Fibroblast of lung (primary cell): ENCODE measurements at places on chromosomes 1 and 21. TPM values are rescaled to one million over a fixed set of nuclear protein-coding genes. Genes with fewer than 3 reads are reported as not detected.

- no peak for DNase-seq
Observed at GRCh38 chr21:32350981-32351380, 41.8 kb downstream of the URB1 start.

DNA sequence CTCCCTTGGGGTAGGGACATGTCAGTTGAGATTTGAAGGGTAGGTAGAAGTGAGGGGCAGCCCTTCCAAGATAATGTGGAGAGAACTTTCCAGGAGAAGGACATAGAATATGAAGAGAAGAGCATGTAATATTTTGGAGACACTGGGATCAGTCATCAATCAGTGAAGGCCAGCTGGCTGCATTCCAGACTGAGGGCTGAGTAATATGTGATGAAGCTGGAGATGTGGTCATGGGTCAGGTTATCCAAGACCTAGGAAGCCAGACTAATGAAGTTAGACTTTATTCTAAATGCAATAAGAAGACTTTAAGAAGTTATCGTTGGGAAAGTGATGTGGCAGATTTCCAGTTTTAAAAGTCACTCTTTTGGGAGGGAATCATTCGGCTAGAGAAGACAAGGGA lies 262.0 kb downstream of the HMCN1 start:
- DNase-seq: peak; percentile 74

GRCh38 chr1:59124166-59124565 lies 172.7 kb upstream of the FGGY start:
- peak; percentile 40 for DNase-seq

GRCh38 chr1:8633741-8634501 lies 183.5 kb downstream of the RERE start:
- no peak for DNase-seq

DNA sequence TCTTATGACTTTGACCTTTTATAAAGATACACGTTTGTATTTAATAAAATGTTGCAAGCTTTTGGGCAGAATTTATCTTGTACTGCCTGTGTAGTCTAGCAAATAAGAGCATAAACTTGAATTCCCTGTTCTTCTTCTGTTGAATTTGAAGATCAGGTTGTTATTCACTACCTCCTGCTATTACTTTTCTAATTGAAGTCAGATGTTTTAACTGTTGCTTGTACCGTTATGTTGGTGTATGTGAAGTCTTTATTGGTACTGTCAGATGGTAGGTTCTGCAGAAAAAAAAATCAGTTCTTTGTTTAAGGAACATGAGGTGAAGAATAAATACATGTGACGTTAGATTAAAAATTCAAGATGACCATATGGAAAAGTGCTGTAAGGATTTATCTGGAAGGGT lies 69.1 kb downstream of the DYRK1A start:
- no peak for DNase-seq

DNA sequence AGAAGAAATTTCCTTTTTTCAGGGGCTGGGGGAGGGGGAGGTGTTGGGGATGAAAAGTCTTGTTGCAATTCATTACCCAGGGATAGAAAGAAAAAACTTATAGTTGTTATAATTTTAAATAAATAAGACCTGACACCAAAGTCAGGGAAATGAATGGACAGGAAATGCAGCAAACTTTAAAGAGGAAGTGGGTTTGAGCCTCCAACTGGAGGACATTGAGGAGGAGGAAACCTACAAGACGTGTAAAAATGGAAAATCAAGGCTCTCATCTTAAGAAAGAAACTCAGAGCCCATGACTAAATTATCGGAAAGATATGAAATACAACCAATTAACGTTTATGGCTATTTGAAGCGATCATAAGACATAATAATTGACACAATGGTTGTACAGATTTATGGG lies 54.4 kb downstream of the NIBAN1 start:
- no peak for DNase-seq

DNA sequence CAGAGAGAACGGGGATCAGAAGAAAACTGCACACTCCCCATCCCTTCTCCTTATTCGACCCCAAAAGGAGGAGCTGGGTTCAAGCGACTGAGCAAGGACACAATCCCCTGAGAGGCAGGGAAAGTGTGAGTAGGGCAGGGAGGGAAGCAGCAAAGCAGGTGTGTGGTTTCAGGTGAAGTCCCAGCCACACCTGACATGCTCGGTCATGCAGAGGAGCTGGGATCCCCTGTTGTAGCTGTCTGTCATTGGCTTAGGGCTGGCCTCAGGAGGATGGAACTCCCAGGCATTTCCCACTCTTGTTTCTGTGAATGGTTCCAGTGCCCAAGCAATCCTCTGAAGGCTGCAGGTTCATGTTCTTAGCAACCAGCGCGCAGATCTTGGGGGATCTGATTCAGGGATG lies 150.7 kb downstream of the DSCAM start:
- no peak for DNase-seq

- no peak for DNase-seq
Observed at GRCh38 chr1:64692911-64693310, 52.0 kb upstream of the RAVER2 start.

GRCh38 chr1:200729863-200730262 lies 8.8 kb upstream of the CAMSAP2 start:
- DNase-seq: no peak

- no peak for DNase-seq
Observed at GRCh38 chr1:30894508-30894973, 14.0 kb downstream of the SDC3 start.

DNA sequence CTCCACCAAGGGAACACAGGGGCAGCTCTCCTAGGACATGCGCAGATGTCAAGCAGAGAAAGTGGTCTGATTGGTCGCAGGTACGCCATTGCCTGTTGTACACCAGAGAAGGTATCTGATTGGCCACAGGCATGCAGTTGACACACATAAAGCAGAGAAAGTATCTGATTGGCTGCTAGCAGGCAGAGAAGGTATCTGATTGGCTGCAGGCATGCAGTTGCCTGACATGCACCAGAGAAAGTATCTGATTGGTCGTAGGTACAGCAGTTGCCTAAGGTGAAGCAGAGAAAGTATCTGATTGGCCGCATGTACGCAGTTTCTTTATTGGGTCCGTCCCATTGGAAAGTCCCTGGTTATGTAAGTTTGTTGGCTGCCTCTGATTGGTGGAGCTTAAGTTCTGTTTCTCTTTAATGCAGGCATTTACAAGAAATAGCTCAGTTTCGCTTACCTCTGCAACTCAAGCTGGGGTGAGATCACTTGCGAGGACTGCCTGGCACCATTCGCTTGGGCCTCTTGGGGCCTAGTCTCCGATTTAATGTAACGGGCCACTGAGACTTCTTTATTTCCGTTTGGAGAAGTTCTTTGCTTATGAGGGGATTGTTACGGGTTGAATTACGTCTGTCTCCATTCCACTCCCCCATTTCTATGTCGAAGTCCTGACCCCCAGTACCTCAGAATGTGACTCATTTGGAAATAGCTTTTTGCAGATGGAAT lies 74.2 kb downstream of the SIK1 start:
- peak; percentile 24 for DNase-seq

DNA sequence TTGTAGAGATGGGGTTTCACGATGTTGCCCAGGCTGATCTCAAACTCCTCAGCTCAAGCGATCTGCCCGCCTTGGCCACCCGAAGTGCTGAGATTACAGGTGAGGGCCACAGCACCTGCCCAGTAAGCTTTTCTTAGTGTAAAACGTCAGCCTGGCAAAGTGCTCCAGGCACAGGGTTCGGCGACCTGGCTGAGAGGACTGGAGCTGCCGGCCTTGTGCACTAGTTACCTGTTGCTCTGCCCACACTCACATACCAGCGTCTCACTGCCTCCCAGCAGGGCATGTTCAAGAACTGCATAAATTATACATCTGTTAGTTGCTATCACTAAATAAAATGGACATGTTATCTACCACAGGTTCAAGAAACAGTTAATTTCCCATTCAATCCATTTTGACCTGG lies 55.2 kb downstream of the DEGS1 start:
- no peak for DNase-seq

DNA sequence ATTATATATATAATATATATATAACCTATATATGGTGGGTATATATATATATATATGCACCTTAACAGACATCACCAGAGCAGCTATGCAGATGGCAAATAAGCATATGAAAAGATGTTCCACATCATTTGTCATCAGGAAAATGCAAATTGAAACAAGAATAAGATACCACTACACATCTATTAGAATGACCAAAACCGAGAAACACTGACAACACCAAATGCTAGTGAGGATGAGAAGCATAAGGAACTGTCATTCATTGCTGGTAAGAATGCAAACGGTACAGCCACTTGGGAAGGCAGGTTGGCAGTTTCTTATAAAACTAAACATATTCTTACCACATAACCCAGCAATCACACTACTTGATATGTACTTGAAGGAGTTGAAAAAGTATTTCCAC lies 219.8 kb upstream of the PRMT6 start:
- no peak for DNase-seq

DNA sequence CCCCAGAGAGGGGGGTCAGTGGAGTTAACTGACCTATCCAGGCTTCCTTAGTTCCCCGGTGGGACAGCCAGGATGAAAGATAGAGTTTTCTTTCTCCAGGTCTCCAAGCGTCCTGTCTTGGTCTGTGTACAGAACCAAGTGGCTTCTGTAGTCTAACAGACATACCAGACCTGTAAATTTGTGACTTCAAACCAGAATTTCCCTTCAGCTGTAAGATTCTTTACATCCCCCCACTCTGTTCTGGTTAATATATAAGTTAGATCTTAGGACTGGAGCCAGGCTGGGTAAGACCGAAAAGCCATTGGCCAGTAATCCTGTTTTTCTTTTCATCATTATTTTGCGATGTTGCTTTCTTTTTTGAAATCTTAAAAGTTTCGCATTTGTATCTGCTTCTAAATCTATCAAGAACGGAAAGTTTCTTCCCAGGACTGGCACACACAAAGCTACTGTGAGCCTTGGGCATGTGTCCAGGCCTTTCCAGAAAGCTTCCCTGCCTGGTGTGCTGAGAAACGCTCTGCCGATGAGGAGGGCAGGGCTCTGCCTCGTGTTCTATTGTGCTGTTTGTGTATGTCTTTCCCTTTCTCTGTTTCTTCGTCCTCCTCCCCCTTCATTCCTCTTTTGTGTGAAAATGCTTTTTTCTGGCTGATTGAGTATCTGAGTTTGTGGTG lies 72.3 kb downstream of the RGL1 start:
- peak; percentile 66 for DNase-seq

- DNase-seq: no peak
Observed at GRCh38 chr1:150554086-150554452, 4.9 kb downstream of the ADAMTSL4 start.

GRCh38 chr1:100443811-100444571 lies 91.7 kb downstream of the CDC14A start:
- peak; percentile 90 for DNase-seq

- no peak for DNase-seq
Observed at GRCh38 chr1:25484096-25484495, 53.4 kb downstream of the MACO1 start.

DNA sequence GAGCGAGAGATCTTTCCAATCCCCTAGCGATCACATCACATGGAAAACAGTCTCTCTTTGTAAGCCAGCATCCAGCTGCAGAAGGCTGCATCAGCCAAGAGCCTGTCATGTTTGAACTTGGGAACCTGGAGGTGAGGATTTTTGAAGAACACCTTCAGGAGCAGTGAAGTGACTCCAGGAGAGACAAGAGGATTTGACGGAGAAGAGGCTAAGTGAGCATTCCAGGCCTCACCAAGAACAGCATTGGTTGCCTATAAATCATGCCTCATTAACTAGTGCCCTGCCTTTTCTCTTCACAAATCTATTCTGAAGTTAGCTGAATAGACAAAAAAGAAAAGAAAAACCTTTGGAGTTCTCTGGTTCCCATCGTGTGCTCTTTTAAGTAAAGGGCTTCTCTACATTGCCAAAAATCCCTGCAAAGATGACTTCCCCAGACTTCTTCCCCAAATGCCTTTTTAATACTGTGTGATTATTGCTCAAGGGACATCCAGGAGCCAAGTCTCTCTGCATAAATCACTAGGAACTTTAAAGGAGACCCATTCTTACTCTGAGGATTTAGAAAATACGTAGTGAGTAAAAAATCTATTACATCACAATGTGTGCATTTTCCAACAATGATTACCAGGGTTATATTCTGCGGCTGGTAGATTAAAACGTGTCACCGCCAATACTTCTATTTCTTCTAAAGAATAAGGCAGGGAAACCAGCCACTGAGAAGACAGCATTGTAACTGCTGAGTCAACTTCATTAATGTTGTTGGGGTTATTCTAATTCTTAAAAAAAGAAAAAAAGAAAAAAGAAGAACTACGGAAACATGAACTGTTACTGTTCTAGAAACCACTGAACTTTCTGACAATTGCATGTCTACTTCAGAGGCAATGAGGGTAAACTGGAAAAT lies 95.2 kb downstream of the KIF14 start:
- DNase-seq: peak; percentile 72

- DNase-seq: peak; percentile 67
Observed at GRCh38 chr21:17688912-17689874, 76.5 kb upstream of the BTG3 start.

DNA sequence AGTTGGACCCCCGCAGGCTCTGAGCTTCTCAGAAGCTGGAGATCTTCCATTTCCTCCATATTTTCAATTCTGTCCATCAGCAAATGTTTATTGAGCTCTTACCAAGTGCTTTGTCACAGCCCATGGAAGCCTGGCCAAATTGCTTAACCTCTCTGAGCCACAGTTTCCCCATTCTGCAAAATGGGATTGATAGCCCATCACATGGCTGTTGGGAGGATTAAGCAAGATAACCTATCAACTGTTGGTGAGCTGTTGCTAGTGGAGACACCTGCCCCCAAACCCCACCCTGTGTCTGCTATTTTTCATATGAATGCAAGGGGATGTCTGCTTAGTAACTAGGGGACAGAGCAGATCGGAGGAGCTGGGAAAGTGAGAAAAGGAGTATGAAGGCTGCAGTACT lies 38.3 kb downstream of the CD34 start:
- no peak for DNase-seq

- no peak for DNase-seq
Observed at GRCh38 chr1:228392111-228392936, 14.3 kb downstream of the TRIM11 start.

- DNase-seq: peak; percentile 56
Observed at GRCh38 chr1:85692730-85693314, 15.4 kb downstream of the ZNHIT6 start.

DNA sequence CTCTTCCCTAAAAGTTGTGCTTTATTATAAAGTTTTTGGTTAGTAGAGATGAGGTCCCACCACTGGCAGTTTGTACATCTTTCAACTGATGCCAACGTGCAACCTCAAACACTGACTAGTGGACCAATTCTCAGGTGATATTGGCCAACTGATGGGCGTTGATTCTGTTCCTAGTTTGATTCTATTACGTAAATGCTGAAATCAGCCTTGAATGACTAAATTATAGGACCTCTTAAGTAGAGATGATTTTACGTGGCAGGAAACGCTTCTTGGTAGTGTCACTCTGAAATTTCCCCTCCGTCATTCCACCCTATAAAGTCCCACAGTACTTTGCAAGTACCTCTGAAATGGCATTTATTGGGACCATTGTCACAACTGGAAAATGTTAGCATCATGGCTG lies 8.8 kb upstream of the FNDC7 start:
- no peak for DNase-seq

GRCh38 chr1:5915587-5916571 lies 76.3 kb downstream of the NPHP4 start:
- DNase-seq: peak; percentile 42

LRRC53 gene
- not detected in 2 replicates for total RNA-seq

PLA2G2F gene
- not detected in 2 replicates for total RNA-seq

B3GALT2 gene
- under 0.01 and 1.3 TPM in 2 replicates for total RNA-seq

DMBX1 gene
- total RNA-seq: not detected in 2 replicates

CADM3 gene
- 2.1 TPM in 1 of 2 replicates, not detected in the other for total RNA-seq

MTARC1 gene
- total RNA-seq: 9.6 and 9.8 TPM in 2 replicates

FAM43B gene
- total RNA-seq: under 0.01 TPM in 1 of 2 replicates, not detected in the other

PFKFB2 gene
- 6.2 and 7.6 TPM in 2 replicates for total RNA-seq

PM20D1 gene
- total RNA-seq: not detected in 2 replicates

TFF3 gene
- not detected in 2 replicates for total RNA-seq

IGSF21 gene
- not detected in 2 replicates for total RNA-seq

CRYAA gene
- not detected in 2 replicates for total RNA-seq

THEM5 gene
- not detected in 2 replicates for total RNA-seq

CHIA gene
- total RNA-seq: not detected in 2 replicates
